ENCODE measurements at places on chromosomes 11 and 22.

DNA sequence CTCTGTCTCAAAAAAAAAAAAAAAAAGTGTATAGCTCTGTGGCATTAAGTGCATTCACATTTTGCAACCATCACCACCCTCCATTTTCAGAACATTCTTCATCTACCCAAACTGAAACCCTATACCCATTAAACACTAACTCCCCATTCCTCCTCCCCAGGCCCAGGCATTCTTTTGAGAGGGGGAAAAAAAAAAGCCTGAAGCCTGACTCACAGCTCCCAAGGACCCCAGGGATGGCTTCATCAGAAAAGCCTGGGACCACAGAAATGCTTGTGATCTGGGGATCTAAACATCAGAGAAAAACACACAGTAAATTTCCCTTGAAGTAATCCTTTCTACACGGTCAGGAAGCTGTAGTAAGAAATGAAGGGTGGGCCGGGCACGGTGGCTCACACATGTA lies 10.7 kb upstream of the GTSE1 start:
- no peak for DNase-seq

DNA sequence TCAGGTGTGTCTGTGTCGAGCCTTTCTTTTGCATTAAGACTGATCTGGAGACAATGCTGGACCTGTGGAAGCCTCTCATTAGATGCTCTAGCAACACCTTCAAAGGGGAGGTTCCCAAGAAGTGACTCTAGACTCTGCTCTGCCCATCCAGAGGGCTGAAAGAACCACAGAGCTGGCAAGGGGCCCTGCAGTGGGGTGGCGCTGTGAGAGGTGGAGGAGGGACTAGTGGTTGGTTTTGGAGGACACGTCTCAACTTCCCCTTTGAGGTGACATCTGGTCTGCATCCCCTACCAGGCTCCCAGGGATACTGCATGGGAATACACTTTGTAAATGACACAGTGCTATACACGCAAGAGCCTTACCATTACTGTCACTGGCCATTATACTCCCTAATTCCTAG lies 34.2 kb upstream of the SYT13 start:
- DNase-seq: no peak

DNA sequence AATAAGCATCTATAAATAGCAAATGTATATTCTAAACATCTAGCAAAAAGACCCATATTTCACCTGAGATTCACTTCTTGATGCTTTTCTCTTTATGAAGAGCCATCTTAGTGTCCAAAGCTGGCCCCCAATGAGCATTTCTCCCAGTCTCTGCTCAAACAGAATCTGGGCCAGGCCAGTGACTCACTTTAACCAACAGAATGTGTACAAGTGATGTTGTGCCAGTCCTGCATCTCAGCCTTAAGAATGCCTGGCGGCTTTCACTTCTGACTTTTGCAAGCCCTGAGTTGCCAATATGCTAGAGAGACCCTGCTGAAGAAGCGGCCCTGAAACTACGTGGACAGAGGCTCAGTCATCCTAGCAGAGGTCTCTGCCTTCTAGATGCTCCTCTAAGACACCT lies 6.9 kb upstream of the COPB1 start:
- no peak for DNase-seq

DNA sequence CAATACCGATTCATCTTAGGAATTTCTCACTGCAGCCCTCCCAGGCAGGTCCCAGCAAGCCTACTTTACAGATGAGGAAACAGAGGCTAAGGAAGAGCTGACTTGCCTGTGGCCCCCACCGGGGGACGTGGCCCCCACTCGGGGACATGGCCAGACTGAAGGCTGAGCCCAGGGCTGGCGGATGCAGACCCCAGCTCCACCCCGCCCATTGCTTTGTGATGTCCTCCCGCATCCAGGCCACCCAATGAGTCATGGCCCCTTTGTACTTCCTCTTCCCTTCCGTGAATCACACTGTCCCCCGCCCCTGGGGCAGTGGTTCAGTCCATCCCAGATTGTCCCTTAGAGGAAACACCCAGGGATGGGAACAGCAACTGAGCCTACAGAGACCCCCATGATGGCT lies 116.0 kb upstream of the ANO1 start:
- DNase-seq: no peak

- DNase-seq: no peak
Observed at GRCh38 chr11:12430954-12431595, 53.7 kb downstream of the PARVA start.

DNA sequence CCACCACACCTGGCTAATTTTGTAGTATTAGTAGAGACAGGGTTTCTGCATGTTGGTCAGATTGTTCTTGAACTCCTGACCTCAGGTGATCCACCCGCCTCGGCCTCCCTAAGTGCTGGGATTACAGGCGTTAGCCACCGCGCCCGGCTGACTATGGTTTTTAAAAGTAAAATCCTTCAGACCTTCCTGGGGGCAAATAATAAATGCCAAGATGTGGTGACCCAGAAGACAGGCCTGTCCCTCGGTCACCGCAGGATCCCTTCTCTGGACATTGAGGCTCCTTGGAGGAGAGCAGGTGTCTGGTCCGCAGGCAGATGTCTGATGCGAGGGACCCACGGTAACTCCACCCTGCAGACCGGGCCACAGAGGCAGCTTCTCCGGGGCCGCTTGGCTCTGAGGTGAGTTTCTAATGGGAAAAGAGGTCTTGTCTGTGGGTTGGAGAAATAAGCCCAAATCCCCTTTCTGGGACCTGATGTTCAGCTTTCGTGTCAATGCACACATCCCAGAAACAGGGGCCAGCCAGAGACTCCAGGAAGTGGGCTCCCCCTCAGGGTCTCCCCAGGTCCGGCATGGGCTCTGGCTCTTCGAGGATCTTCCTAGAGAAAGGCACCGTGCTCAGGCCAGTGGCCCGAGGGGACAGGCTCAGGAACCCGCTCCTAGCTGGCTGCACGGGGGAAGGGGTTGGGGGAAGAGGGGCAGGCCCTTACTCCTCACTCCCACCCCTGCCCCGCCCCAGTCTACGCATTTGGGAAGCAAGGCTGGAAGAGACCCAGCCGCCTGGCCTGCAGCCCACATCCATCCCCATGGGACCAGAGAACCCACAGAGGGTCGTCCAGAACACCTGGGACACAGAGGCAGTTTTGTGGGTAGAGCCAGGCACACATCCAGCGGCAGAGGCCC lies 100.6 kb downstream of the WNT7B start:
- DNase-seq: no peak

DNA sequence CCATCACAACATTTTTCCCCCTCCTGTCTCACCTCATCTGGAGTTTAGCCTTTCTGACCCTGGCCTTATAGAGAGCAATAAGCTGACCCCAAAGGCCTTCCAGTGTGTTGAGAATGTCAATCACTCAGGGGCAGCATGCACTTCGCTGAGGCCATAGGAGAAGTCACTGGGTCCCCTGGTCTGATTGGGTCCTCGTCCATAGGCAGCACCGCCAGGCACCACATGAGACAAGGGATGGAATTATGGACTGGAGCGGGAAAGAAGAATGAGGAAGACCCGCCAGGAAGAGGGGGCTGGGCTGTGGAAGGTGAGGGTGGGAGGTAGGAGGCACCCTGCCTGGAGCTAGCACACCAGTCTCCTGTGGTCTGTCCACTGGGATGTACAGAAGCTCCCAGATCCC lies 72.9 kb downstream of the DSCAML1 start:
- DNase-seq: no peak

- peak; percentile 60 for DNase-seq
Observed at GRCh38 chr22:35914665-35915476, 113.8 kb downstream of the RBFOX2 start.

- no peak for DNase-seq
Observed at GRCh38 chr11:36870361-36870760, 272.3 kb upstream of the RAG2 start.

GRCh38 chr22:41989246-41989645 lies 9.3 kb upstream of the WBP2NL start:
- no peak for DNase-seq

- no peak for DNase-seq
Observed at GRCh38 chr11:12473381-12473780, 96.0 kb downstream of the PARVA start.

GRCh38 chr22:40572976-40573375 lies 63.5 kb downstream of the MRTFA start:
- no peak for DNase-seq

DNA sequence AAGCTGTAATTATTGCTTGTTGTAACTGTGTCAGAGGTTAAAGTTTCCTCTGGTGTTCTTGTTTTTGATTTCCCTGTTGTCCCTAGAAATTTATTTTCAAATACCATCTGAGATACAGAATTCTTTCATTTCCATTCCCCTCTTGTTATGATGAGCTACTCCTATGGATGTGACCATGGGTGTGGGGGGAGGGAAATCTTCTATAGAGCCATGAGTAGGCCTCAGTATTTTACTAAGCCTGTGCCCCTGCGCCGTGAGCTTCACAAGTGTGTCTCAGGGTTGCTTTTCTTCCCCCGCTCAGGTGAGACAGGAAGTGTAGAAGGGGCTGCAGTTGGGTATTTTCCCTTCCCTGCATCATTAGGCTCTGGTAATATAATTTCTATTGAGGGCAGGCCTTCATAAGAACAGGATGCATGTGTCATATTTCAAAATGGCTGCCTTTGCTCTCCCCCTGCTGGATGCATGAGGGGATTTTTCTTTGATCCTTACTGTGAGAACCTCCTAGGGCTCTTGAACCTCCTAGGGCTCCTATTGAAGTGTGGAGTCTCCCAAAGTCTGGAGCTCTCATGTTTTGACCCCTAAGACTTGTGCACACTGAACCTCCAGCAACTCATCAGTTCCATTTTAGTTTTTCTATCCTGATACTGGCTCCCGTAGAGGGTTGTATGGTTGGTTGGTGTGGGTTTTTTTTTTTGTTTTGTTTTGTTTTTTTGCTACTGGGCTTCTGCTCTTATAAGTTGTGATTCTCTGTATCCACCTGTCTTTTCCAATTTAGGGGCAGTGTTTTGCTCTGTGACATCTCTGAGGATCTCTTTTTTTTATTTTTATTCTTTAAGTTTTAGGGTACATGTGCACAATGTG lies 658.2 kb downstream of the NTM start:
- DNase-seq: peak; percentile 57

DNA sequence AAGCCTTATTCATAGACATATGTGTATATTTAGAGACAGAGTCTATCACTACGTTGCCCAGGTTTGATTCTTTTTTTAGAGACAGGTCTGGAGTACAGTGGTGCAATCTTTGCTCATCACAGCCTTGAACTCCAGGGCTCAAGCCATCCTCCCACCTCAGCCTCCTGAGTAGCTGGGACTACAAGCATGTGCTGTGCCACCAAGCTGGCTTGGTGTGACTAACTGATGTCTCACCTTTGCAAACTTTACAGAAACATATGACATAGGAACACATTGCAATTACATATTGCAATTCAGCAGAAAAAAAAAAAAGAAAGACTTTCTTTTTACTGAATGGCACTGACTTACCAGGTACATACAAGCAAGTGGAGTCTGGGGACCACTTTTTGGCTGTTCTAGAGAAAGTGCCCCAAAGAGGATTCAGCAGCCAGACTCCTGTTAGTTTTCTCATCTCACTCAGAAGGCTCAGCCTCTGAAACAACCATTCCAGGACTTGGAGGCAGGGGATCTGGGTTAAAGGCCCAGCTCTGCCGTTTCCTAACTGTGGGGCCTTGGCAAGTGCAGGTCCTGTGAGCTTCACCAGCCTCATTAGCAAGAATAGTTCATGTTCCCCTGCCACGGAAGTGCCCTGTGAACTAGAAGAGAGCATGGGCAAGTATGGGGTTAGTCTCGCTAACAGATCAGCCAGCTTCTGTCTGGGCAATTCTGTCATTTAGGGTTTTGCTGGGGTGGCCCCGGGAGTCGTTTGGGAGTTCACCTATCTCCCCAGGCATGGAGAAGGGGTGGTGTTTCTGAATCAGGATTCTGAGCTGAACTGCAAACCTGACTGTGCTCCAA lies 11.3 kb upstream of the NFAM1 start:
- no peak for DNase-seq

GRCh38 chr22:40690370-40690769 lies 11.1 kb downstream of the MCHR1 start:
- no peak for DNase-seq

DNA sequence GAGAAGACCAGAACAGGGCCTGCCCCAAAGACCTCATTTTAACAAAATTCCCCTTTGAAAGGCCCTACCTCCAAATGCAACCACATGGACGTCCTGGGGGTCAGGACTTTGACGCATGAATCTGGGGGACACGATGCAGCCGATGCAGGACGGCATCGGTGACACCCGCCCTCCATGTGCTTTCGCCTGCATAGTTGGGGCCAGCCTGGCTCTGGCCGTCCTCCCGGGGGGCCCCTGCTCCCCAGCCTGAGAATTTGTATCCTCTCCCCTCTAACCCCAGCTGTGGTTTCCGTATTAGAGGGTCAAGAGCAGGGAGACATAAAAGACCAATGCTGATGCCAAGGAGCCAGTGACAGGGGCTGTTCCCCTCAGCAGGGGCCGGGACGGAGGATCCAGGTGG lies 18.4 kb upstream of the BRSK2 start:
- no peak for DNase-seq

GRCh38 chr22:25137577-25138525 lies 61.8 kb upstream of the CRYBB3 start:
- DNase-seq: no peak

GRCh38 chr22:24051568-24051967 lies 40.5 kb downstream of the CABIN1 start:
- DNase-seq: no peak

DNA sequence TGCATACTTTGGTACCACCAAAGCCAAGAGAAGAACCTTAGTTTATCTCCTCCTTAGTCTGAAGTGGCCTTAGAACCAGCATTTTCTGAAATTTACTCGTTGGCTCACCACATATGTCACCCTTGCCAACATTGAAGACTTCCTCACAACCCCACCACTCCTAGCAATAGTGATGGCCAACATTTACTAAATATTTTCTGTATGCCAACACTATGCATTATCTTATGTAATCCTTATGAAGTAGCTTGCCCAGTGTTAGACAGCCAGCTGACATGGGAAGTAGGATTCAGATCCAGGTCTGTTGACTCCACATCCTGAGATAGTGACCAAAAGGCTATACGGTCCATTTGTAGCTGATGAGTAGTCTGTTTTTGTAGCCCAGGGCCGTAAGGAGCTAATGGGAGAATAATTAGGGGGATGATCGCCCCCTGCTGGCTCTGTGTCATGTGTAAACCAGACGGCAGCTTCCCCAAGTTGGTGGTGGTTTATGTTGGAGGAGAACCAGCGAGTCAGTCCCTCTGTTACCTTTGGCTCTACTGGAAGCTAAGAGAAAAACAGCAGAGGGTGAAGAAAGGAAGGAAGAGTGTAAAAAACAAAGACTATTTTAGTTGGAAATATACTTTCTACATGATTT lies 120.5 kb upstream of the RASSF10 start:
- DNase-seq: peak; percentile 67

GRCh38 chr11:95291946-95292345 lies 60.9 kb upstream of the SESN3 start:
- no peak for DNase-seq

GRCh38 chr11:16404781-16405285 lies 48.5 kb upstream of the SOX6 start:
- DNase-seq: no peak

GRCh38 chr22:46612341-46612903 lies 7.8 kb upstream of the GRAMD4 start:
- no peak for DNase-seq

All from NCI-H345 (cell line).